MM.1S (cell line): ENCODE measurements at places on chromosomes 11 and 22.

DNA sequence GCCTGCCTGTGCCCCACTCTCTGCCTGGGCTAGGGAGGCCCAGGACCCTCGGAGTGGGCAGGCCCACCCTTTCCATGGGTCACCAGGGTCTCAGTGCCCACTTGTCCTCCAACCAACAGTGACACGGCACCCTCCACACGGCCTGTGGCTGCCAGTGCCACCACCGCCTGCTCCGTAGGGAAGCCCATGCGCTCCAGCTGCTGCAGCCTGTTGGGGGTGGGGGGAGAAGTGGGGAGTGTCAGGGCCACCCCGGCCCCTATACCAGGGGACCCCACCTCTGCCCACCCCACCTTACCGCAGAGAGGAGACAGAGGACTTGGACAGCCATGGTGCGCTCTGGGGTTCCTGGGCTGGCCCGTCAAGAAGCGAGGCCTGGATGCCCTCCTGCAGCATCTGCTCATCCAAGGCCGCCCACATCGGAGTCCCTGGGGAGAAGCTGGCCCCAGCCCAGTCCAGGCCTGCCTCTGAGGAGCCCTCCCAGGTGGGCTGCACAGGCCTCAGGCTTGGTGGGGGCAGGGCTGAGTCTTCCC lies 7.7 kb downstream of the RHBDD3 start:
- DNase-seq, result no peak

DNA sequence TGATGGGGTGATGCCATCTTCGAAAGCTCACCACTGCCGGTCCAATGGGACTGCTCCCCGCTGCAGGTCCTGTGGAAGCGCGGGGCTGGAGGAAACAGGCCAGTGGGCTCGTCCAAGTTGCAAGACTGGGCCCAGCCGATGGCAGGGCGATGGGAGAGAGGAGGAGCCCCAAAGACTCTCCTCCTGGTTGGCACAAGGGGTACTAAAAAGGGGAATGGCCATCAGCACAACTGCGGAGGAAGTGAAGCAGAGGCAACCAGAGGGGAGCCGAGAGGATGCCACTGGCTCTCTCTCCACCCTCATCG lies 357.1 kb downstream of the SHANK2 start:
- DNase-seq, result no peak

- DNase-seq, result no peak
These were observed 6.7 kb downstream of the GLYATL2 start for GRCh38 chr11:58837707-58838388.

DNA sequence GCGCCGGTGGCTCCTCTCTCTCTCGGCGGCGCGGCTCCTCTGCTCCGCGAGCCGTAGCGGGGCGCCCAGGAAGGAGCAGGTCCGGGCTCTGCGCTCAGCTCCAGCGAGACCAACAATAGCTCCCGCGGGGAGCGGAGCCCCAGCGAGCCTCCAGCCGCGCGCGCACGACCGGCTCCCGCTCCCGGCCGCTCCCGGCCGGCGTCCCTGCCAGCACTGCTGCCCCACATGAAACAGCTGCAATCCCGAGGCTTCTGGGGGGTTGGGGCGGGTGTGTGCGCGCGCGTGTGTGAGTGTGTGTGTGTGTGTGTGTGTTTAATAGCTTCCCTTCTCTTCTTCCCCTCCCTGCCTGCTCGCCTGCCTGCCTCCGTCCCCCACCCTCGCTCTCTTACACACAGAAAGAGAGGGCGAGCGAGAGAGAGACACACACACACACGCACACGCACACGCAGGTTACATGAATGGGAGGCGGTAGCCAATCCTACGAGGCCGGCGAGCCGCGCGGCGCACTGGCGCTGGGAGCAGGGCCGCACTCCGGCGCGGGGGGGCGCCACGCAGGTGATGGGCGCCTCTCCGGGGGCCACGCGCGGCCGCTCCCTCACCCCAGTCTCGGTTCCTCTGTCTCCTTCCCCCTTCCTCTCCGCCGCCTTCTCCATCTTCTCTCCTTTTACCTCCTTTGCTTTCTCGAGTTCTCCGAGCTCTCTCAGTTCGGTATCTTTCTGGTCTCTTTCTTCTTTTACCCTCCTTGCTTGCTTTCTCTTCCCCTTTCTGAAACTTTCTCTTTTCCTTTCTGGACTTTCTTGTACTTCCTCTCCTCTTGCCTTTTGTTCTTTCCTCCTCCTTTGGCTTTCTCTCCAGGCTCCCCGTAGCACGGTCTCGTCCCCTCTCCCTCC lies at the start of gene TENM4:
Gene TENM4 (minus strand): TSS at position 460 of the 890 bp plus-strand sequence. CDS start 371,086 bp downstream, outside the sequence.
- DNase-seq, result peak; percentile 55

DNA sequence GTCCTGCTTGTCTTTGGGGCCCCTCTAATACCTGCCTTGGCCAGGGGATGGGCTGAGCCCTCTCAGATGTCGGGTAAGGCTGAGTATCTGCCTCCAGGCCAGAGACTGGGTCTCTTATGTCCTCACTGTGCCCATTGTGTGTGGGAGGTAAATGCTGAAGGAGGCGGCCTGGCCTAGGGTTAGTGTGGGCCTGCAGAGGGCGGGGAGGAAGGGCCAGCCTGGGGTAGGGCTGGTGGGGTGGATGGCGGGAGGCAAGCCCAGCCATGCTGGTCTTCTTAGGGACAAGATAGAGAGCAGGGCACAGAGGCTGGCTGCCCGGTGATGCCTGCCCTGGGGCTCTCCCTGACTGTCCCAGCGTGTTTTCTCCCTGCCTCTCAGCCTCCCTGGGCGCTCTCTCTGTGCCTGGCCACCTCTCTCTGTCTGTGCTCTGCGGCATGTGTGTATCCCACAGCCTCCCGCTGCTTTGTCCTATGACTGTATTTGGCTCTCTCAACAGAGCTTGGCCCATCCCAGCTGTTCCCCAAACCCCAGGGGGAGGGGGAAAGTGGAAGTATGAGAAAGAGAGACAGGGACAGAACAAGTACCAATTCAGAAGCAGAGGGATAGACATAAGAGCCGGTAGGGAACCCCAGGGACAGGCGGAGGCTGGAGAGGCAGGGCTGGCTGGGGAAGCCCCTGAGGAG lies 57.0 kb downstream of the PDE2A start:
- no peak for DNase-seq

- peak; percentile 27 for DNase-seq
These were observed 82.3 kb downstream of the RCN1 start for GRCh38 chr11:32172848-32173834.

DNA sequence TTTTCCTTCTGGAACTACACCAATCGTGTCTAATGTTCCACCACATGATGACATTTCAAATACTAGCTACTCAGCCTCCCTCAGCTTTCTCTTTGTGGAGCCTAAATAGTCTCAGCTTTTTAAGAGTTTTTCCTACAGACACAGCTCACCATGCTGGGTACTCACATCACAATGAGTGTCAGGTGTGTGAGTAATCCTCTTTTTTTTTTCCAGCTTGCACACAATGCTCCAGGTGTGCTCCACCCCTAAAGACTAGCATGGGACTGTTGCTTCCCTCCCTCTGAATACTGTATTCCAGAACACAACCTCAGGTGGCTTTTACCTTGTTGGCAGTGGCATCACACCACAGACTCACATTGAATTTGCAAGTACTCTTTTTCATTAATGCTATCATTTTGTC lies 11.7 kb downstream of the BTG4 start:
- no peak for DNase-seq

DNA sequence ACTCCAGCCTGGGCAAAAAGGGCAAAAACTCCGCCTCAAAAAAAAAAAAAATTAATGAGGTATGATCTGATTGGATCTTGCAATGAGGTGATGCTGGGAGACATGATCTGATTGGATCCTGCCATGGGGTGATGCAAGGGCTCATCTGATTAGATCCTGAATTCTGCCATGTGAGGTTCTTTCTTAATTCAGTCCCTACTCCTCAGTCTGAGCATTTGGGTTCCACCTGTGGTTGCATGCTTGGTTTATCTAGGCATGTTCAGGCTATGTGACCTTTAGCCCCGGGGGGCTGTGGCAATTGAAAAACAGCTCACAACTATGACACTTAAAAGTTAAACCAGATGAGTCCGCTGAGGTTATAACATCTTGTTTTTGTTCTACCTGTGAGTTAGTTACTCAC lies 4.8 kb upstream of the TRIM6 start:
- no peak for DNase-seq

DNA sequence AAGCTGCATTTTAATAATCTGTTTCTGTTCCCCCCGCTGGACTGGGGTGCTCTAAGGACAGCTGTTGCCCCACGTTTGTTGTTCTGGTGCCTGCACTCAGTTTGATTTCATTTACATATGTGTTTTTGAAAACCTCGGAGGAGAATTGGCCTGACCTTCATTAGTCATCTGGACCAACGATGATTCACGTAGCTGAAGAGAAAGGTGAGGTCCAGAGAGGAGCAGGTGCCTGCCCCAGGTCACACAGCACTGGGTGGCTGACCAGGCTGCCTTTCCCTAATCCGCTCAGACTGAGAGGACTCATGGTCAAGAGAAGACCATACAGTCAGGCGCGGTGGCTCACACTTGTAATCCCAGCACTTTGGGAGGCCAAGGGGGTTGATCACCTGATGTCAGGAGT lies 3.8 kb downstream of the CSDC2 start:
- DNase-seq, result no peak

DNA sequence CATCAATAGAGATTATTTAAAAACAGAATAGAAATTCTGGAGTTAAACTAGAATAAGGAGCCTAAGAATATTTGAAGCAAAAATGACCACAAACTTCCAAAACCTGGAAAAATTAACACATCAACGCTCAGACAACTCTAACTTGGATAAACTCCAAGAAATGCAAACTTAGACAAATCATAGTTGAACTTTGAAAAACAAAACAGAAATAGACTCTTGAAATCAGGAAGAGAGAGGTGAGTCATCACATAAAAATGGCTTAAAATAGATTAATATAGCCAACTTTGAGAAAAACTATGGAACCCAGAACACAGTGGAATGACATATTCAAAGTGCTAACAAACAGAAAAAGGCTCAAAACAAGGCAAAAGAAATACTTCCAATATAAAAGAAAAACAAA lies 974.2 kb downstream of the JRKL start:
- peak; percentile 12 for DNase-seq

GRCh38 chr11:127055236-127055635 lies 54.7 kb upstream of the KIRREL3 start:
- no peak for DNase-seq

GRCh38 chr11:27977031-27977430 lies 130.9 kb downstream of the KIF18A start:
- DNase-seq, result no peak
